ENCODE measurements at places on chromosomes 1 and 21. TPM values are rescaled to one million over a fixed set of nuclear protein-coding genes. Genes with fewer than 3 reads are reported as not detected.

Gene ENO1
- 166 TPM for total RNA-seq

Gene TTC22
- total RNA-seq = 0.08 TPM

Gene KIF26B
- total RNA-seq = 1.1 TPM

Gene ZNF593OS
- not detected for total RNA-seq

Gene DNAH14
- 2.2 TPM for total RNA-seq

Gene PADI3
- not detected for total RNA-seq

Gene SLC44A3
- 2.7 TPM for total RNA-seq

Gene BARHL2
- total RNA-seq = not detected

Gene PLEKHN1
- total RNA-seq = not detected

Gene AHCYL1
- 53.6 TPM for total RNA-seq

Gene RPS6KA1
- 3.3 TPM for total RNA-seq

Gene ORC1
- total RNA-seq = 0.11 TPM

Gene NUF2
- total RNA-seq = 0.24 TPM

Gene METTL18
- total RNA-seq = 4.2 TPM

Gene ARHGEF19
- total RNA-seq = 1.3 TPM
